CD4-positive, CD25-positive, alpha-beta regulatory T cell (primary cell): ENCODE measurements at places on chromosomes 4 and X.

GRCh38 chr4:159158083-159158617, 55.3 kb downstream of the RAPGEF2 start:
- DNase-seq, result no peak

- no peak for DNase-seq
These were observed 25.0 kb downstream of the NSG1 start for GRCh38 chr4:4411906-4412305.

DNA sequence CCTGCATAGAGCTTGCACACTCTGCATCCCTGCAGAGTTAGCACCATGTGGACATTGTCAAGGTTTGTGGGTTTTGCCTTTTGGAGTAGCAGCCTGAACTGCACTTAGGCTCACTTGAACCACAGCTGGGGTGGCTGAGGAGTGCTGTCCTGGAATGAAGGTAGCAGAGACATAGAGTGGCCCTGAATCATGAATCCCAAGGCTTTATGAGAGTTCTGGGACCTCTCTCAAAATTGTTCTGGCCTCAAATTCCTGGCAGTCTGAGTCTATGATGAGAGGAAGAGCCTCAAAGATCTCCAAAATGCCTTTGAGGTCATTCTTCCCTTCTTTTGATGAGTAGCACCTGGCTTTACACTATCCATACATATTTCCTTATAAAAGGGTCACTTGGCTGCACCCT, 37.1 kb upstream of the ADH1C start:
- no peak for DNase-seq

GRCh38 chr4:123896446-123897071, 500.0 kb downstream of the SPRY1 start:
- DNase-seq, result no peak

DNA sequence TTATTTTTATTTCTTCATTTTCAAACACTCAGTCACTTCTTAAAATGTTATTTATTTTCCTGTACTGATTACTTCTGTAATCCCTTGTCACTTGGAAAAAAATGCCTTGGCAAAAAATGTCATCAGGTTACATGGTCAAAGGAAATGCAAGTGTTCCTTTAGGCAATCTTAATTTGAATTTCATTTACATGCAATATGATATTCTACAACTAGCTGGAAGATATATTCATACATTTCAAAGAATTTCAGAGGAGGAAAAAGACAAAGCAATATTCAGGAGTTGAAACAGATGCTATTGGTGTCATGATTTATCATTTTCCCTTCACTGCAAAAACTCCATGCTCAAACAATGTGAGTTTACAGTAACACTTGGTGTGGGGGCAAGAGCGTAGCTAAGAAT, 1316.6 kb downstream of the FSTL5 start:
- no peak for DNase-seq

- DNase-seq, result no peak
These were observed 732.5 kb downstream of the ARAP2 start for GRCh38 chr4:35511851-35512250.

- peak; percentile 79 for DNase-seq
These were observed 54.5 kb downstream of the RAB40A start for GRCh38 chrX:103464774-103465117.

GRCh38 chrX:15016051-15016450, 142.8 kb downstream of the MOSPD2 start:
- DNase-seq, result no peak

GRCh38 chrX:21885568-21885967, 29.8 kb downstream of the YY2 start:
- no peak for DNase-seq

- no peak for DNase-seq
These were observed 240.5 kb downstream of the CFAP47 start for GRCh38 chrX:36160081-36160480.

DNA sequence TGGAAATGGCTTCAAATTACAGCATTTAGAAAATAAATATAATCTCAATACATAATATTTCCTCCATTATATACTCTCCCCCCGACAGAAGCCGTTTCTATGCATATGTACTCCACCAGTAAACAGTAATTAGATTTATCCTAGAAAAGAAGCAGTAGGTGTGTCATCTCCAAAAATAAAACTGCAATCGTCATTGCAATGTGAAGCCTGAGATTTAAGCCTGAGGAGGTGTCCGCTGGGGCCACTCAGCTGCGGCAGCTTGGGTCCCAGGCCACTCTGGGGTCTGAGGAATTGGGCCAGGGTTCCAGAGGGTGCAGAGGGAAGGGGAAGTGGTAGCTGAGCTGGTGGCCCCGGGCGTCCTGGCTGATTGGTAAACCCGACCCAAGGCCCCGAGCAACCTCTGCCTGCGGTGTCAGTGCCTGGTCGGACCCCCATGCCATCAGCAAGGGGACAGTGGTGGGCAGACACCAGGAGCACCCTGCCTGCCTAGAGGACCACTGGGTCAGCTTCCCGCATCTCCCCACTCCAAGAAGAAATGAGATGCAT, 7.8 kb upstream of the MXD4 start:
- DNase-seq, result no peak

GRCh38 chr4:98027827-98028226, 115.4 kb downstream of the STPG2 start:
- DNase-seq, result no peak

- no peak for DNase-seq
These were observed 48.5 kb upstream of the ARMCX2 start for GRCh38 chrX:101708163-101708562.
